G401 (cell line): ENCODE measurements at places on chromosomes 4 and X.

DNA sequence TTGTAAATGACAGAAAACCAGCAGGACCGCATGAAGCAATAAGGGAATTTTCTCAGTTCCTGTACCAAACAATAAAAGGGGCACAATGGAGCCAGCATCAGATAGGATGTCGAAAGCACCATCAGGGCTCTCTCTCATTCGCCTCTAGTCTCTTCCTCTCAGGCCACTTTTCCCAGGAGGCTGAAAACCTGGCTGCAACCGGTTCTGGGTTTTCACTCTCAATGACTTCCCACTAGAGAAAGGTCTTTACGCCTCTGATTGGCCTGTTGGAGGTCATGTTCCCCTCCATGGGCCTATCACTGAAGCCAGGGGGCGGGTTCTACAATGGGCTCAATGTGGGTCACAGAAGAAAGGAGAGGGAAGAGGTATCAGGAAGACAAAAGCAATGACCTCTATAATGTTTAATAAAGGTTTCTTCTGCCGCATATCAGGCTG, 29.3 kb downstream of the ZNF827 start:
- DNase-seq = peak; percentile 70

DNA sequence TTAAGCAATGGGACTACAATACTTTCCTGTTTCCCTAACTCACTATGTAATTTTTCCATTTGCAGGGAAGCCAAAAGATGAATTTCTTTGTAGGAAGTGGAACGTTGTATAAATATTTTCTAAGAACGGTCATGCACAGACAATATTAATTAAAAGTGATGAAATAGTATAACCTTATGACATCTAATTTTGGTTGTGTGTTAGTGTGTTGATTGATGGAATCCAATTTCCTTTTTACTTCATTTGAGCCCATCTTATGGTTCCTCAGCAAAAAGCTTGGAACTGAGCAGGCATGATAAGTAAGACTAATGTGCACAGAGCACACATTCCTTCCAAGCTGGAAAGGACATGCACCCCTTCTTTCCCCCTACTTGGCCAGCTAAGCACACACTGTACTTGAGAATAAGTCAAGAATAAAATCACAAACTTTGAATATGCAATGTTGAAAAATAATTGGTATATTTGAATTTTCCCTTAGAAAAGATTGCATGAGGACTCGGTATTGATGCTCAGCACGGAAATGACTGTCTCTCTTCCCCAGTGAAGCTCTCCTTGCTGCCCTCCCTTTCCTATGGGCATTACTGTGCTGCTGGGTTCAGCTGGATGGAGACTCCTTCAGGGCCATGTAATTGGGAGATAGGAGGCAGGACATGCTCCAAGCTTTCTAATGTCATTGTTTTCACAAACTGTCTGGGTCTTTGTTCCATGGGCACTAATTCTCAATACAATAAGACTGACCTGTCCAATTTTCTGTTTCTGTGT, 19.2 kb upstream of the PDLIM3 start:
- no peak for DNase-seq

GRCh38 chr4:185204238-185204910, 574 bp upstream of the CFAP97 start:
- DNase-seq = peak; percentile 64

DNA sequence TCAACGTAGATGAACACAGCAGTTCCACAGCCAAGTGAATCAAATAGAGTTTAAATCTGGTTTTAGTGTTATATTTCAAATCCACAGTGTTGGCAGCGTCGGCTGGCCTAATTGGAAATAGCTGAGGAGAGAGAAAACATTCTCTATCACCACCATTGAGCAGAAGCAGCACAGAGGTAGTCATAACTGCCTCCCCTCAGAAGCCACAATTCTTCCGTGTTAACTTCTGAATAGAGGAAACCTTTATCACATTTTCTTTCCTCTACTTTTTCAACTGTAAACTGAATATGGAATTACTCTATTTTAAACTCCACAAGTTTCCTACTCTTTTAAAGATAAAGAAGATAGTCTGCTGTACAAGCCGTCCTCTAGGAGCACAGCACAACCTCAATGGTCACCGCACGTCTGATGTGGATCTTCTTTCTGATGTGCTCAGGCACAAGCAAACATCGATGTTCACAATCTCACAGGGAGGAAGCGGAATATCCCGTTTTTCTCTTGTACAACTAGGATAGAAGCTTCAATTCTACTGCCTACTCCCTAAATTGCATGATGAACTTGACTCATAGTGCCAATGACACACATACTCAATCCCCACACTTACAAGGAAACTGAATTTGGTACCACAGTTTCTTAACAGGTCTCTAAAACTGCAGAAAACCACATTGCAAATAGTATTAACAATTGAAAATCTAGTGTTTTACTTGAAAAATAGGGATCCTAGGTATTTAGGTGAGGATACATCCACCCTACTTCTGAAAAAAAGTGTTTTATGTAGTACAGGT, 217.8 kb upstream of the ETNPPL start:
- DNase-seq = no peak

- DNase-seq = no peak
Observed at GRCh38 chr4:7002336-7002735, 40.8 kb upstream of the TADA2B start.

DNA sequence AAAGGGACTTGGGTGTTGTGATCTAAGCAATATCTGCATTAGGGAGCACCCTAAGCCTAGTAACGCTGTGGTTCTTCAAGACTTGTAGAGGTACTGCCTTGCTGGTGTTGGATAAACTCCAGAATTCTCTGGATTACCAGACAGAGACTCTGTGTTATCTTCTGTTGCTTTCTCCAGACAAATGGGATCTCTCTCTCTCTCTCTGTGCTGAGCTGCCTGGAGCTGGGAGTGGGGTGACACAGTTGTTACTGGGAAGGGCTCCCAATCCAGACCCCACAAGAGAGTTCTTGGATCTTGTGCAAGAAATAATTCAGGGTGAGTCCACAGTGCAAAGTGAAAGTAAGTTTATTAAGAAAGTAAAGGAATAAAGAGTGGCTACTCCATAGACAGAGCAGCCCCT, 48.8 kb downstream of the MCUB start:
- DNase-seq = no peak

DNA sequence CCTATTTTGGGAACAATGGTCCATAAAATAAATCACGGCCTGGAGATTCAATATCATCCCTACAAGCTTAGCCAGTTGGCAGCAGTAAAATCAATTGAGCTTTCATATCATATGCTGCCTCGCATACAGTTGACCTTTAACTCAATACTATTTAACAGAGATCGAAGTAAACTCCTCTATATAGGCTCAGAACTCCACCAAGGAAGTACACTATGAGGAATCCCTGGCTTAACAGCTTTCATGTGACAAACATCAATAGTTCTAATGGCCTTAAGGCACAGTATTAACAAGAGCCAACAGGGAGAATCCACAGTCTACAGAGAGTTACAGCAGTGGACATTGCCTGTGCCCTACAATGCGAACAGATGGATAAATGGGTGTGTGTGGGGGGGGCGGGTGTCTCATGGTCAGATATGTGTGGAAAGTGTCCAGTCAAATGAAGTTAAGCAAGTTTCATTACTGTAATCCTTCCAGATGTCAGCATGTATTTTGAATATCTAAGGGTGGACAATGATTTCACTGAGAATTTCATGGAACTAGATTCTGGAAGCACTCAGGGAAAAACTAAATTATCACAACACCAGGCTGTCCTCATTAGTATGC, 98.2 kb upstream of the FAM9B start:
- no peak for DNase-seq

GRCh38 chr4:79445371-79445781, 37.3 kb upstream of the GK2 start:
- no peak for DNase-seq

GRCh38 chrX:68146054-68146453, 287.2 kb downstream of the OPHN1 start:
- peak; percentile 29 for DNase-seq

DNA sequence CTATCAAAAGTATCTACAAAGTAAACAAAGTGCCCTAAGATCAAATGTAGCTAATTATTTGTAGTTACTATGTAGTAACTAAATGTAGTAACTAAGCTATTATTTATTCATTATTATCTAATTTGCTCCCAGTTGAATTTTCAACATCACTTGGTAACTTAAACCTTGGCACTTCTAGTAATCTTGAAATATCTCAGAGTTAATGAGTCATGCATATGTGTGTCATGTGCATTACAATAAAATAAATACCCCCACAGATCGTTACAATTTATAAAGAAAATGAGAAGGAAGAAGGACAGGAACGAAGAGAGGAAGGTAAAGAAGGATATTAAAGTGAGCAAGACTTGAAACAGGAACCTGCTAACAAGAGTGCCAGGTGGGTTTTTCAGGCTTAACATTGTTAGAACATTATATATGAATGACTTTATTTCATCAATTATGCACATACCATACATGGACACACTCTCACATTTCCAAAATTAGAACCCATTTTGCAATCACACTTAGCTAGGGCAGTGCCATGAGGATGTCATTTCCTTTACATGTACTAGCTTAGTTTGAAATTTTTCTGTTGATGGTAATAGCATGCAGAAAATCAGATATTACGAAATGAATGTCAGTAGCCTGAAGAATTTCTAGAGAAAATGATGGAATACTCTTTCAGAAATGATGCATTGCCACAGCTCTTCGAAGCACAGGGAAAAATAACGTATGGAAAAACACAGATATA, 1670.4 kb upstream of the AGA start:
- DNase-seq = no peak

GRCh38 chr4:183504930-183505610, at the start of gene ING2:
ING2 (plus strand) TSS chr4:183505058; CDS start chr4:183505196, 138 bp downstream.
- DNase-seq = peak; percentile 89

GRCh38 chrX:98068024-98068580, 1184.4 kb downstream of the RPA4 start:
- DNase-seq = peak; percentile 0

- no peak for DNase-seq
Observed at GRCh38 chr4:118985170-118986000, 96.7 kb downstream of the SYNPO2 start.

DNA sequence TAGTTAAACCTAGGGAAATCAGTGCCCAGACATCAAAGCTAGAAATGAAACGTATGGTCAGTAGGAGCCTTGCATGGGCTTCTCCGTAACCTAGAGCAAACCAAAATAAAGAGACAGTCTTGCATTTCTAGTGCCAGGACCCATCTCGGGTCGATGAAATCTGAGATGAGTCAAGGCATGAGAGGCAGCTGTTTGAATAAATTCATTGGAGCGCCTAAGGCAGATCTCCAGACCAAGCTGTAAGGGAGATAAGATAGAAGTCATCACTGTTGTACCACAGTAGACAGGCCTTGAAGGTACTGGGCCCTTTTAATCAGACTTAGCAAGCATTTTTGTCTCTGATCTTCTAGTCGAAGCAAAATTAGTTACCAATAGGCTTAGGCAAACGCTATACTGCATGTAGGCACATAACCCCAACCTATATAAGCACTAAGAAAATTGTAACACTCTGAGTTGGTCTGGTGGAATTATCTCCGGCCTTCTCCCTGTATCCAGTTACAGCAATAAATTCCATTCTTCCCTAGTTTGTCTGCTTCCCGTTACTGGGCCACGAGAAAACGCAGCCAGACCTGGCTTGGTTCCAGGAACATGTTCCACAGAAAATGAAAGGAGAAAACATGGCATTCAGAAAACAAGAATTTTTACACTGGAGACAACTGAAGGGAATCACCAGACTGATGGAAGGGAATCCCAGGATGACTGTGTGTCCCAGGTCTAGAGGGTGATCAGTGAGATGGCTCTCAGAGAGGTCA, 21.1 kb upstream of the PAPSS1 start:
- DNase-seq = peak; percentile 7

DNA sequence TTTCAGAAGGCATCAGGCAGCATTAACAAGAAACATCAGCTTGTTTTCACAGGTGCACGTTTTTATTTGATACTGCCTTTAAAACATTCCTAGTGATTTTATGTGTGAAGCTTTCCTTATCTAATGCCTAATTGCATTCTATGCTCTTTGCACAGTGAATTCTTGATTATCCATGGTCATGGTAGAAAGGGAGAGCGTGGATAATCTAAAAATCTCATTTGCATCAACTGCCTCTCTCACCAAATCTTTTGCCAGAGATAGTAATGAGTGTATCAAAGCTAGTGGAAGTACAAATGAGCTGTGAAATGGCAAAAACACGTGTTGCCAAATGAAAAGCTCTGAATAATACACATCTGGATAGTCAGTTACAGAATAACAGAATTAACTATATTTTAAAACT, 170.5 kb downstream of the NAA11 start:
- no peak for DNase-seq

GRCh38 chr4:75834772-75835154, 67.5 kb downstream of the PPEF2 start:
- no peak for DNase-seq

- DNase-seq = no peak
Observed at GRCh38 chrX:68685685-68686084, 38.2 kb downstream of the STARD8 start.

DNA sequence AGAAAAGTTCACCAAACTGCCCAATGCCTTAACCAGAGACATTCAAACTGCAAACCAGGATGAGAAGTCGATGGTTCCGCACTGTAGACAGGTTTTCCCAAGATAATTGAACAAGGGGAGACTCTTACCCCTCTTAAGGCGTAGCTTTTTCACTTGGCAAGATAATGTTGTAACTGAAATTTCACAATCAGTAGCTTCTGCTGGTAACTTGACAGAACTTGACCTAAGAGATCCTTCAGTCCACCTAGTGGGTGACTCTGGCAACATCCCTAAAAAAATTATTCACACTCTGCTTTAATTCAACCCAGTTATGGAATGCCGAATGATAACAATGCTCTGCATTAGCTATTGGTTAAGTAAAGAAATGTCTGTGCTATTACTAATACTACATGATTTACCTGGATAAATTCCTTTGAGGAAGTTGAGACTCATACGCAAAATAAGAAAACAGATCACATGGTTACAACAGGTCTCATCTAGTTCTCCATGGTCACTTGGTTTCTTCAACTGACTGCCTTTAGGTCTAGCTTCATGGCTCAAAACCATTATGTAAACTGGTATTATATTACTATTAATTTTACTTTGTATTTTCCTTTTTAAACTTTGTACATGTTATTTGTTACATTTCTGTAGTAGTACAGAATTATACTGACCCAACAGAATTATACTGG, 9.1 kb downstream of the ELF2 start:
- DNase-seq = peak; percentile 36

DNA sequence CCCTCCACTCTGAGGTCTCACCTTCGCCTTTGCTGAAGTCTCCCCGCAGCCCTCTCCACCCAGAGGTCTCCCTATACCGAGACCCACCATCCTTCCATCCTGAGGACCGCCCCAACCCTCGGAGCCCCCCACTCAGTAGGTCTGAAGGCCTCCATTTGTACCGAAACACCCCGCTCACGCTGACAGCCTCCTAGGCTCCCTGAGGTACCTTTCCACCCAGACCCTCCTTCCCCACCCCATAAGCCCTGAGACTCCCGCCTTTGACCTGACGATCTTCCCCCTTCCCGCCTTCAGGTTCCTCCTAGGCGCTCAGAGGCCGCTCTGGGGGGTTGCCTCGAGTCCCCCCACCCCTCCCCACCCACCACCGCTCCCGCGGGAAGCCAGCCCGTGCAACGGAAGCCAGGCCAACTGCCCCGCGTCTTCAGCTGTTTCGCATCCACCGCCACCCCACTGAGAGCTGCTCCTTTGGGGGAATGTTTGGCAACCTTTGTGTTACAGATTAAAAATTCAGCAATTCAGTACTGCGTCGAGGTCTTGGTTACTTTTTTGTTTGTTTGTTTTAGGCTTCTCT, 5.0 kb downstream of the SOD3 start:
- no peak for DNase-seq

- no peak for DNase-seq
Observed at GRCh38 chr4:152780267-152780778, 569 bp downstream of the ARFIP1 start.

GRCh38 chr4:7427361-7427760, 7.4 kb downstream of the PSAPL1 start:
- DNase-seq = no peak
